ENCODE measurements at places on chromosomes 2 and 18. TPM values are rescaled to one million over a fixed set of nuclear protein-coding genes. Genes with fewer than 3 reads are reported as not detected.

Gene GALR1
- 1.8 TPM for total RNA-seq

Gene ABCG5
- total RNA-seq: not detected

Gene SGO2
- total RNA-seq: 3.7 TPM

- no peak for DNase-seq
Observed at GRCh38 chr18:5998166-5998881, 103.0 kb upstream of the TMEM200C start.

DNA sequence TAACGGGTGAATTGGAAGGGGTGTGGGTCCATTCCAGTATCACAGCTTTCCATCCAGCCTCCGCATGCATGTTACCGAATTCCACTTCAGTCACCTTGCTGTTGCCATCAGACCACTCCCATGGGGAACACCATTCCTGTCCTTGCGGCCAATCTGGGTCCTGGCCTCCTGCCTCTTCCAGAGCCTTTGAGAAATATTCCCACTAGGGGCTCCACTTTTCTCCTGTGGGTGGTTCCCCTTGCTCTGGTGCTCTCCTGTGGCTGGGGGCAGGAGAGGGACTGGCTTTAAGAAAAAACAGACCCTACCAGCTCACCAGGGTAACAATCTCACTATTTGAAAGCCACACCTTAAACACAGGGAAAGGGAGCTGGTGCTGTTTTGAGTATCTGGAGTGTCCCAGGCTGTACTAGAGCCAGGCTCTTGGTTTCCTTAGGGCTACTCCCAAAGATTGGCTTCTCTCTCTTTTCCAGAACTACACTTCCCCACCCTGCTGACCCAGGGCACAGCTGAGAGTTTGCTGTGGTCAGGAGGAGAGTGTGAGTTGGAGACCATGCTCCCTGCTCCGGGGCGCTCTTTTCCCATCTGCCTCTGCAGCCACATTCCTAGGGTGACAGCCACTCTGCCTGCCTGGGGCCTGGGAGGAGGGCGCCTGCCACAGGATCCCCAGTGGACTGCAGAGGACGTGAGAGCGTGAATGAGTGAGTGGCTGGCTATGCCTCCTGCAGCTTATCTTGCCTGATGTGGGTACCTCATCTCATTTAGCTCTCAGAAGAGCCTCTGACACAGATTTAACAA is 460.8 kb upstream of the HS6ST1 start:
- no peak for DNase-seq

All from stomach (tissue), 19 donors.